ENCODE measurements at places on chromosomes 6 and 20. TPM values are rescaled to one million over a fixed set of nuclear protein-coding genes. Genes with fewer than 3 reads are reported as not detected.
A peak's percentile ranks its signal among the peaks of the same experiment; 100 is the strongest.

Gene CTAGE9
- total RNA-seq, result not detected

DNA sequence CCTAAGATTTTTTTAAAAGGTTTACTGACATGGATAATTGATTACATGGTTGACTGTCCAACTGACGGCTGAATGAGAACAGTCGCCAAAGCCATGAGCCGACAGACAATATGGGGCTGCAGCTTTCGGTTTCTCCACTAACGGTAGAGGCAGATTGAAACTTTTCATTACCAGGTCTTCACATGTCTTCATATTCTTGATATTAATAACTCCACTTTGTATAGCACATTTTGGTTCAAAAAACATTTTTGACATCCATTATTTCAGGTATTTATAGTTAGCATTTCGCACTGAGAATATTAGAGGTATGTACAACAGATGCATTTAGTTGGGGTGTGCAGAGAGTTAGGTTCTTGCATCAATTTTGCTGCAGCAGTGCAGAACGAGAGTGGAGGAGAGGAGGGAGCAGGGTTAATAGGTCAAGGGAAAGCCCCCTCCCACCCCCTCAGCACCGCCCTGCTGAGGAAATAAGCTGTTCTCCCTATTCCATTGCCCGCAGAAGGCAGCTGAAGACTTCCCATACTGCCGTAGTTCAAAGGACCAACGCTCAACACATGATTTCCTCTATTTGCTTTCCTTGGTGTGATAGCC, 73.6 kb upstream of the ADTRP start:
- no peak for DNase-seq

Gene GZF1
- total RNA-seq, result 26.2 TPM

DNA sequence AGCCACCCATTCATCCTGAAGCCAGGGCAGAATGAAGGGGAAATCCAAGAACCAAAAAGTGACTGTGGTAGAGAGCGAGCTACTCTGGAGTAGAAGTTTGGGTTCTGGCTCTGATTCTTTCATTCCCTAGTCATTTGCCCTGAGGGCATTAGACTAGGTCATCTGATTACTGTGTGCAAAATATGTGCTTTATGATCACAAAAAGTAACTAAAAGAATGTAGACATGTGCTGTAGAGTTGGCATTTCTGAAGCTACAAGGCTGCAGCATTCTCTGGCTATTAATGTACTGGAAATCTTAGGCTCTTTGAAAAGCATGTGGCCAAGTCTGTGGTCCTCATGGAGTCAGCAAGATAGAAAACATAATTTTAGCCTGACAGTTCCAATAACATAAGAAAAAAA, 94.2 kb downstream of the TBC1D7 start:
- no peak for DNase-seq

GRCh38 chr6:136294621-136295020, 5.0 kb upstream of the BCLAF1 start:
- no peak for DNase-seq

Gene TMC2
- total RNA-seq, result not detected

Gene GPX5
- not detected for total RNA-seq

DNA sequence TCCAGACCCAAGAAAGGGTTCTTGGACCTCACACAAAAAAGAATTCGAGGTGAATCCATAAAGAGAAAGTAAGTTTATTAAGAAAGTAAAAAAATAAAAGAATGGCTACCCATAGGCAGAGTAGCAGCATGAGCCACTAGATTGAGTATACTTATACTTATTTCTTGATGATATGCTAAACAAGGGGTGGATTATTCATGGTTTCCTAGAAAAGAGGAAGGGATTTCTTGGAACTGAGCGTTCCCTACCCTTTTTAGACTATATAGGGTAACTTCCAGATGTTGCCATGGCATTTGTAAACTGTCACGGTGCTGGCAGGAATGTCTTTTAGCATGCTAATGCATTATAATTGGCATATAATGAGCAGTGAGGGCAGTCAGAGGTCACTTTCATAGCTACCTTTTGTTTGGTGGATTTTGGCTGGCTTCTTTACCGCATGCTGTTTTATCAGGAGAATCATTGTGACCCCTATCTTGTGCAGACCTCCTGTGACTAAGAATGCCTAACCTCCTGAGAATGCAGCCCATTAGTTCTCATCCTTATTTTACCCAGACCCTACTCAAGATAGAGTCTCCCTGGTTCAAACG, 44.3 kb downstream of the TENT5A start:
- no peak for DNase-seq

DNA sequence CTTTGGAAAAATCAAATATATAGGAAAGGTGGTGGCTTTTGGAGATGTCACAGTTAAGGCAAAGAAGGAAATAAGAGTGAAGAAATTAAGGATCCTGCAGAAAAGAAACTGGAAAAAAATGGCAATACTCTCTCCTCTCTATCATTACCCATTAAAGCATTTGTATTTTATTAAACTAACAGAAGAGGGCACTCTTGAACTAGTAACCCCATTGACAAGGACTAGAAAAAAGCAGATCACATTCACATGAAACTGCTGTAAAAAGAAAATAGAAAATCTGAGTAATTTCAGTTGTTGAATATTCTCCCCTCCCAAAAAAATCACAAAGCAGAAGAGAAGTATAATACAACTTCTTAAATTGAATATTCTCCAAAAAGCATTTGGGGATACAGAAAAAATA, 104.1 kb upstream of the SLC35B3 start:
- DNase-seq, result no peak

Gene C6orf163
- 4.0 TPM for total RNA-seq

Gene ZBTB12
- 3.3 TPM for total RNA-seq

DNA sequence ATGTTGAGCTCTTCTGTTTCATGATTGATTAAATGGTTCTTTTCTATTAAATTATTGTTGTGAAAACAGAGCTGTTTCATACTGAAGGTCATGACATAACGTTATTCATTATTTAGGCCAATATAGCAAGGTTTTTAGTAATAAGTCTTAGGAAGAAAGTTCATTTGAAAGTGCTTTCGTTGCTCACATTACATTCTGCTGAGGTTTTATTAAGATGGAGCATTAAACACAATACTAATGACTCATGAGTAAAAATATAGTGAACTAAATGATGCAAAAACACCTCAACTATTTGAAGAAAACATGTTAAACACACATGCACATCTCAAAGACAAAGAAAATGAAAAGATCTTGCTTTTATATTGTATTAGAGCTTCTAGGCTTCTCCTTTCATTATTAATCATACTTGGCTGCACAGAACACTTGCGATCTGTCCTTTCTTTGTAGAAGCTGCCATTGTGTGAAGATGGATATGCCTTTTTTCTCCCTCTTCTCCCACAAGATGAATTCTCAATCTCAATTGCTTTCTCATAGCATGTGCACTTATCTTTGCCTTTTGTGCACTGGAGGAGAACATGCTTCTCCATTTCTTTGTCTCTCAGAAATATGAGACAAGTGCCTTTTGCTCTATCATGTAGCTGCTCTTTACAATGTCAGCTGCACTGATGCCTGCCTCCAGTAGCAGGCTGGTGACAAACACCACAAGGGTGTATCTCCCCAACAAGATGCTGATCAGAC, 312.4 kb downstream of the PHF3 start:
- no peak for DNase-seq

Gene SLC12A5
- total RNA-seq, result 17.3 TPM

Gene GTSF1L
- not detected for total RNA-seq

Gene COL9A3
- total RNA-seq, result 0.74 TPM

DNA sequence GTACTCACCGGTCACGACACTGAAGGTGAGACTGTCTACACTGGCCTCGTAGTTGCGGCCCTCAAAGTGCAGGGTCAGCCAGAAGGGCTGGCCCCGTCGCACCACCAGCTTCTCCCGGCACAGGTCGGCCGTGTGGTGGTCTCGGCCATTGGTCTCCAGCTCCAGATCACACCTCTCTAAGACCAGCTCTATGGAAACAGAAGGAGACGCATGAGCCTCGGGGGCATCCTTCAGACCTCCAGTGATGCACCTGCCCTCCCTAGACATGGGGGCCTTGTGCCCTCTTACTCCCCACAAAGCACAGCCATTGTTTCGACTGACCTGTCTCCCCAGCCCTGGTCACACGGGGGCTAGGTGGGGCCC, 3.7 kb downstream of the TGM2 start:
- no peak for DNase-seq

GRCh38 chr6:116447496-116448011, 13.6 kb upstream of the CALHM6 start:
- peak; percentile 43 for DNase-seq

Gene LRRC73
- 11.4 TPM for total RNA-seq

Gene GFRA4
- total RNA-seq, result not detected

DNA sequence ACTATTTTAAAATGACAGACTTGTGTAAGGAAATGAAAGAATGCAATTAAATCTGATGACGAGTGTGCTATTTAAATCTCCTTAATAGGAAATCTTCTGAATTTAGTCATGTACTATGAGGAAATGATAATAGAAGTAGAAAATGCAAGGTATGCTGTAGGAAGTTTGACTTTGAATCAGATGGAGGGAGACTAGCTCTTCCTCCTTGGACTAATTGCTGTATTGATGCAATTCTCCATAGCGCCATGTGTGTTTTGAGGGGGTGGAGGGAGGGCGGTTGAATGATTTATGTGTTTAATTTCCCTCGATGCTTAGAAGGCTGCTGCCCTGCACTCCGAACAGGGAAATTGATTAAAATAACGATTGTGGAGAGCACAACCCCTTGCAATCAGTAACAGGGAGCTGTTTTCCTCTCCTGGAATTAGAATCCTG, 214.4 kb upstream of the PRND start:
- DNase-seq, result no peak

- no peak for DNase-seq
Measured at GRCh38 chr6:42417641-42418112, 34.0 kb downstream of the TRERF1 start.

- DNase-seq, result no peak
Measured at GRCh38 chr6:135624402-135625295, 127.1 kb upstream of the AHI1 start.

Gene MYL9
- total RNA-seq, result 333 TPM

- no peak for DNase-seq
Measured at GRCh38 chr6:111175109-111175508, 87.8 kb downstream of the SLC16A10 start.

GRCh38 chr6:155628306-155628705, 172.7 kb upstream of the NOX3 start:
- DNase-seq, result no peak

DNA sequence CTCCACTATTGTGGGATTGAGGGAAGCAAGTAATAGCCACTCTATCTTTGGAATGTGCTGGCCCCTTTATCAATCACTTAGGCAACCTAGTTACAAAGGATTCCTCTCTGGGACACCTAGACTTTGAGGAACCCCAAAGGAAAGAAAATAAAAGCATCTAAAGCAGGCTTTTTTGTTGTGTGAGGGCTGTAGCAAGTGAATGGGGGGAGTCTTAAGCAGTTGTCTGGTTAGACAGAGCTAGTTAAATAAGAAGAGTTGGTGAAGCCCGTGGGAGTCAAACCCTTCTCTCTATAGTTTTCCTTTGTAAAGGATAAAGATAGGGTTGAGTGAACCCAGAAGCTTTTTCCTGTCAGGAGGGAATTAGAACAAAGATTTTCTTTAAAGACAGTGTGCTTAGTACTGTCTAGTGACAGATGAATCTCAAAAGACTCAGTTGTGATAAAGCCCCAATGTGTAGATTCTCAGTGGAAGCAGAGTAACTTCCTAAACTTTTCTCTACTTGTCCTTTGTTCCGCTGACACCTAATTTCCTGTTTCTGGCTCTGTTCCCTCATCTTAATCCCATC, 63.3 kb downstream of the HDGFL1 start:
- no peak for DNase-seq

DNA sequence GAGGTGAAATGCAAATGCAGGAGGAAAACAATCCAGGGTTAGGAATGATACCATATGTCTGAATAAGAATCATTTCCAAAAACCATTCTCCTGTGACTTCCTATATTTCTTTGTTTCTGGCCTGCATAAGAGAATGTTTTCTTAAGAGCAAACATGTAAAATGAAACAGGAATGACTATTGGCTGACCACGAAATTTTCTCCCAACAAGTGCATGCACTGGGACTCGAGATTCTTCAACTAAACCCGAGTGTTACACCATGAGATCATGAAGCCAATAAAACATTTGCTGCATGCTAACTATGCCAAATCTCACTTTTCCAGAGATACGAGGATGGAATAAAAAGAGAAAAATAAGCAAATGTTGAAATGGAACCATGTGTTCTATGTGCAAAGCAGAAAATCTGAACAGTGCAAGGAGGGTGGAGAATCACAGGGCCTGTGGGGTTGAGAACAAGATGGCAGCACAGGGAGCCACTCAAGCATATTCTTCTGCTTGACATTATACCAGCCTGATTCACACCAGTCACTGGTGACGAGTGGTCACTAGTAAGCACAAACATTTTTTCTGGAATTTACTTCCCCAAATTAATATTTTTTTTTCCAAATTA, 212.2 kb upstream of the FOXA2 start:
- DNase-seq, result no peak

DNA sequence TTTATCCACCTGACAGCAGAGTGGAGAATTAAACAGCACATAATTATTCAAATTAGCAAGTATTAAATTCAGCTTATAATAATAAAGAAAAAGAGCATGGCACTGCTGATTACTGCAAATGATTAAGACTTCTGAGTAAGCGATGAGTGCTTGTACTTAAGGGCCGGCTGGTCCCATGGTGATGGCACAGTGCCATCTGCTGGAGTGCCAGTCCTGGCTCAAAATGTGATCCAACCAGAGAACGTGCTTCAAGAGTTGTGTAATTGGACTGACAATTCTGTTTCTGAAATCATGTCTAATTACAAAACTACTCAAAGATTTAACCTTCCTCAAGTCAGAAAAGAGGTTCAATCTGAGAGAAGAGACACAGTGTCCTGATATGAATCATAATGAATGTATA, 181.6 kb upstream of the RGS17 start:
- no peak for DNase-seq

Gene NR2E1
- total RNA-seq, result 0.61 TPM

- DNase-seq, result no peak
Measured at GRCh38 chr20:1297486-1297885, 31.4 kb downstream of the SNPH start.

Gene ARMH2
- total RNA-seq, result not detected

GRCh38 chr20:9810738-9811137, 28.1 kb downstream of the PAK5 start:
- no peak for DNase-seq

- DNase-seq, result no peak
Measured at GRCh38 chr20:49140411-49140810, 47.7 kb downstream of the STAU1 start.

DNA sequence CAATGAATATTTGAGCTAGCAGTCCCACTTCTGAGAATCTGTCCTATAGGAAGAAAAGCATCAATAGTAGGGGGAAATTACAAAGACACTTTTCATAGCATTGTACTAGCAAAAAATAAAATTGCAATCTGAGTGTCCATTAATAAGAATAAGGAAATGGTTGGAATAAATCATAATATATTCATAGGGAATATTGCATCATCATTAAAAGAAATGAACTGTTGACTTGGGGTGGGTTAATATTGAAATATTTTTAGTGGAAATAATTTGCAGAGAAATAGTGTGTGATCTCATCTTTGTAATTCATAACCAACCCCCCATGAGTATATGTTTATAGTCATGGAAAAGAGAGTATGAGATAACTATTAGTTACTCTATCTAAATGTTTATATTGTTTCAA, 12.4 kb downstream of the NFYA start:
- no peak for DNase-seq
